Adrenal gland (tissue), 19 donors: ENCODE measurements at places on chromosomes 11 and 22.

DNA sequence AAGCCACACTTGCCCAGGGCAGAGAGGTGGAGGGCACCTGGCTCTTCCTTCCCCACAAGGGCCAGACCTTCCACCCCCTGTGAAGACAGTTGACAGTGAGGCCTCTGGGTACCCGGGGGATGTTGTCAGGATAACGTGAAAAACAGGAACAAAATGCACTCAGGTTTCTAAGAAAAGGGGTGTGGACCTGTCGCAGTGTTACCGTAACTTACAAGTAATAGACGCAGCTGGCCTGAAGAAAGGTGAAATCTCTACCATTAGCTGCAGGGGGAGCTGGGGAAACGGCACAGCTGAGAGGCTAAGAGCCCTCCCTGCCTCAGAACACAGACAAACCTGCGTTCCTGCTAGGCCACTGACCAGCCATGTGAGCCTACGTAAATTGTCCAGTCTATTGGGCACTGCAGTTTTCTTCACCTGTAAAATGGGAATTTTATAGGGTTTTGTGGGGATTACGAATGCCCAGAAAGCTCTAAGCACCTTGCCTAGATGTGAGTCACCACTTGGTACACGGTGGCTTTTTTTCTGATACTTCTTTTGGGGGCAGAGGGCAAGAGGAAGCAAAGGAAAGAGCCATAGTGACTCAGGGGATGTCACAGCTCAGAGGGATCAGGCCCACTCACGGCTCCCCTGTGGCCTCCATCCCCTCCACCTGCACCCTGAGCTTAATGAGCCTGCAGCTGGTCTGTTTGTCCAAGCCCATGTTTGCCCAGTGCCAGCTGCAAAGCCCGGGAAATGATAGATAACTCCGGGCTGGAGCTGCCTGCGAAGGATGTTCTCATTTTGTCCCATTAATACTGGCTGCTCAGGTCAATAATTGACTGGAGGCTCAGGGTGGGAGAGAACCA, 18.4 kb upstream of the CABP7 start:
- no peaks in the 10 kb centered on the region for H3K36me3 ChIP-seq
- H3K4me1 ChIP-seq: peaks cover 45% of the 10 kb centered on the region
- H3K27ac ChIP-seq: peak overlapping the region; percentile 6
- no peaks in the 10 kb centered on the region for H3K27me3 ChIP-seq
- no peak for DNase-seq

DNA sequence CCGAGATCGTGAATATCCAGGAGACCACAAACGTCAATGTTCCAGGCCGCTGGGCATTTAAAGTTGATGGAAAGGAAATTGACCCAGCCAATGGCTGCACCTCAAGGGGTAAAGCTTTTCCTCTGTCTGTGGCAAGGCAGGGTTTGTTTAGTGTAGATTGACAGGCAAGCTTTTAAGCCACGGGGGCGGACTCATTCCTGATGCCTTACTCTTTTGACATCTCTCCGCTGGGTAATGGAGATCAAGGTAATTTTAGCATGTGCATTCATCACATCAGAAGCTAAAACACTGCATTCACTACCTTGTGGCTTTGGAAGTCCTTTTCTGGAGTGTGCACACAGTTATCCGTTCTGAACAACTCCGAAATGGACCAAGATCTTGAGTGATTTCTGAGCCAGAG, 12.6 kb downstream of the TECTA start:
- H3K27ac ChIP-seq: no peak overlapping the region
- H3K4me3 ChIP-seq: no peak overlapping the region
- H3K36me3 ChIP-seq: no peaks in the 10 kb centered on the region
- H3K4me1 ChIP-seq: no peaks in the 10 kb centered on the region
- no peak for DNase-seq

- H3K27me3 ChIP-seq: no peaks in the 10 kb centered on the region
- H3K27ac ChIP-seq: no peak overlapping the region
- no peaks in the 10 kb centered on the region for H3K36me3 ChIP-seq
- H3K4me3 ChIP-seq: no peak overlapping the region
- DNase-seq: no peak
- peaks cover 4% of the 10 kb centered on the region for H3K4me1 ChIP-seq
Measured at GRCh38 chr11:117945047-117945810, 16.0 kb upstream of the TMPRSS13 start.

DNA sequence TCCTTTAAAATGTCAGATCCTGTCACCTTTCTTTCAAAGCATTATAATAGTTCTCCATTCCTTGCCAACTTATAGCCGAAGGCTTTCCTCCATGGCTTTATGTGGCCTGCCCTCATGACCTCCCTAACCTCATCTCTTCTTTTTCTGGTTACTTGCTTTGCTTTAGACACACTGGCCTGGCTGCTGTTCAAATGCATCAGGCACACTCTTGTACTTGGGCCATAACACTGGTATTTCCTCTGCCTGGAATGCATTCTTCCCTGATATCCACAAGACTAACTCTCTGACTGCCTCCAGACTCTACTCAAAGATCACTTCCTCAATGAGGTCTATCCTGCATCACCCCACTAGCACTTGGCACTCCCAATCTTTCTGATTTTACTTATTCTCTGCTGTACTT, 710.3 kb downstream of the KCNA4 start:
- no peak overlapping the region for H3K4me3 ChIP-seq
- DNase-seq: no peak
- no peaks in the 10 kb centered on the region for H3K4me1 ChIP-seq
- no peak overlapping the region for H3K27ac ChIP-seq
- H3K27me3 ChIP-seq: no peaks in the 10 kb centered on the region

GRCh38 chr11:130464291-130464812, 15.9 kb downstream of the ADAMTS15 start:
- H3K4me1 ChIP-seq: no peaks in the 10 kb centered on the region
- no peak overlapping the region for H3K27ac ChIP-seq
- H3K27me3 ChIP-seq: no peaks in the 10 kb centered on the region
- no peak for DNase-seq

DNA sequence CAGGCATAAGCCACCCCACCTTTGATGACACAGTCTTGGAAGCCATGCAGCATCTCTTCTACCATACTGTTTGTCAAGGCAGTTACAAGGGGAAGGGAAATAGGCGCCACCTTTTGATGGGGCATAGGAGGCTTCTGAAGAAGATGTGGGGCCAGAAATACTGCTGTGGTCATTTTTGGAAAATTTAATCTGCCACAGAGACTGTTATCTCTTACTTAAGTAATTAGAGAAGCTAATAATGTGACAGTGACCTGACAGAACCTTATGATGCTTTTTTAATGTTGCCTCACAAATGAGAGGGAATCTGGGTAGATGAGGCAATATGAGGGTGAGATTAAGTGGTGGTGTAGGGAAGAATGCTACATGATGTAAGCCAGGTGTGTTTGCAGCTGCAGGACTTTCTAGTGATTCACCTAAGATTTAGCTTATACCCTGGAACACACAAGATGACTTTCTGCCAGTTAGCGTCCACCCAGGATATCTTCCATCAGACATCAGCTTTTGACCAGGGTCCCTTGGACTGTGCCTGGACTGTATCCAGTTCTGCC, 34.3 kb upstream of the ADORA2A start:
- H3K4me3 ChIP-seq: no peak overlapping the region
- peaks cover 14% of the 10 kb centered on the region for H3K36me3 ChIP-seq
- H3K27ac ChIP-seq: no peak overlapping the region
- no peak for DNase-seq
- H3K27me3 ChIP-seq: no peaks in the 10 kb centered on the region
- peaks cover 24% of the 10 kb centered on the region for H3K4me1 ChIP-seq
